KG1 (cell line): ENCODE measurements at places on chromosomes 5 and 9.

- no peak for DNase-seq
These were observed 365.7 kb downstream of the SPATA31D1 start for GRCh38 chr9:82354279-82354659.

GRCh38 chr5:127695346-127695745 is 7.8 kb upstream of the CCDC192 start:
- DNase-seq, result no peak

- DNase-seq, result no peak
These were observed 128.4 kb downstream of the ADAMTS12 start for GRCh38 chr5:33763435-33763834.

GRCh38 chr9:119802621-119803020 is 433.4 kb upstream of the BRINP1 start:
- no peak for DNase-seq

DNA sequence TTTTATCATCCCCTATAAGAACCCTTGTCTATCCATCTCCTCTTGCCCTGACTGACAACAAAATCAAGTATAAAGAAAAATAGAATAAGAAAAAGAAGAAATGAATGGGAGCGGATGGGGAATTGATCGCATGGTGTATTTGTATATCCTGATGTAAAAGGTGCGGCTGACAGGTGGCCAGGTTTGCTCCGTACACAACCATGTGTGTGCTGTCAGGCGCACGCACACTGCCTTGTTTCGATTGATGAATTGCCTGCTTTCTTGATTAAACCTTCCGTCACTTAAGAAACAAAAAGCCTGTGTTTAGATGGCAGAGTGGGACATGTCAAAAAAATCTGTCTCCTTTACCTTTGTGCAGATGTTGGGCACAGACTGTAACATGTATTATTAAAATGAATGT is 102.6 kb downstream of the MVB12B start:
- no peak for DNase-seq

DNA sequence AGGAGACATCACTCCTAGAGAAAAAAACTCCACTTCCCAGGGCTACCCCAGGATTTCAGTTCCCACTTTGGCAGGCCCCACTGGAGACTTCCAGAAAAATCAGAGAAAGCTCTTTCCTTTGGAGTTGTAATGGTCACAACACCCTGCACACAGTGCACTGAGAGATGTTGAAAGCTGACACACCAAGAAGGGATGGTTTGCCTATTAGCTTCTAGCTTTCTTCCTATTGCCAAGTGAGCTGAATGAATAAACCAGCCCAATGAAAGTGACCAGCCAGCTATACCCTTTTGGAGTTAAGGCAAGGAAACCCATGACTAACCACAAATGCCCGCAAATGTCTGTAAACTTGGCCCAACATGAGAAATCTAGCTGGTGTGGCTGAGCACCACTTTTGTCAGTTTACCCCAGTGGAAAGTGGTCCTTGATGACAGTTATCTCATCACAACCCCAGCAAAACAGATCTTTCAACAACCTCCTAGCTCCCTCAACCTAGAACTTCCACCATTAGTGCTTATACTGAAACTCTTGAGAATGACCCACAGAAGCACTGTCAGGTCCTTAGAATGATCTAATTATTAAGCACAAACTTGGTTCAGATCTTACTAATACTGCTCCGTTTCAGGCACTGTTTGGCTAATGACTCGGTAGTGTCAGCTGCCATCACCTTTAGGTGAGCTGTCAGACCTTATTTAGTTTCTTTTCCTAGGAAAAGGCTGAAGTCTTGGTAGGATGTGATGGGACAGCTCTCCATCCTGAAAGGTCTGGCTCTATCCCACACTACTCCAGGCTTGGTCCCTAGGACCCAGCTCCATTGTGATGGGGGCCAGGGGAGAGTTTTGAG is 11.2 kb downstream of the IRF1 start:
- DNase-seq, result no peak

DNA sequence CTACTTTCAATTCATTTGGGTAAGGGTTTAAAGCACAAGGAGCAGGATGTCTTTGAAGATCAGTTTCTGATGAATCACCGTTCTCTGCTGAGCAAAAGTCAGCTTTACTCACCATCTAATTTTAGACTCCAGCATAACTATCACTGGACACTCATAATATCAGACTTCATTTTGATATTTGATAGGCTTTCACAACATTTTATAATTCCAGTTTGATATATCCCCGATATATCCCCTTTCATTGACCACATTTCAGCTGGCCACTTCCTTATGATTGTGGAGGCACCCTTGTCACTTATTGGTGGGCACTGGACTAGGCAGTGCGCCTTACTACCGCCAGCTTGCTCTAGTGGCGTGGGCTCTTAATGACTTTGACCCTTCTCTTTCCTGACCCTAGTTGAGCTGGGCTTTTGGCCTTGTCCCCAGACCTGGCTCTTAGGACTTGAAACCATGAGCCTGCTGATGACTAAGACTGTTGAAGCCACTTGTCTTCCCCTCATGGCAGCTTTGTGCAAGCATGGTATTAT is 46.8 kb downstream of the CYSTM1 start:
- no peak for DNase-seq
